NCI-H2029 treated with DMSO at 0.1 percent for 48 hours (cell line): ENCODE measurements at places on chromosomes 13 and 19.

GRCh38 chr19:29875931-29876330, 64.1 kb downstream of the CCNE1 start:
- DNase-seq, result no peak

DNA sequence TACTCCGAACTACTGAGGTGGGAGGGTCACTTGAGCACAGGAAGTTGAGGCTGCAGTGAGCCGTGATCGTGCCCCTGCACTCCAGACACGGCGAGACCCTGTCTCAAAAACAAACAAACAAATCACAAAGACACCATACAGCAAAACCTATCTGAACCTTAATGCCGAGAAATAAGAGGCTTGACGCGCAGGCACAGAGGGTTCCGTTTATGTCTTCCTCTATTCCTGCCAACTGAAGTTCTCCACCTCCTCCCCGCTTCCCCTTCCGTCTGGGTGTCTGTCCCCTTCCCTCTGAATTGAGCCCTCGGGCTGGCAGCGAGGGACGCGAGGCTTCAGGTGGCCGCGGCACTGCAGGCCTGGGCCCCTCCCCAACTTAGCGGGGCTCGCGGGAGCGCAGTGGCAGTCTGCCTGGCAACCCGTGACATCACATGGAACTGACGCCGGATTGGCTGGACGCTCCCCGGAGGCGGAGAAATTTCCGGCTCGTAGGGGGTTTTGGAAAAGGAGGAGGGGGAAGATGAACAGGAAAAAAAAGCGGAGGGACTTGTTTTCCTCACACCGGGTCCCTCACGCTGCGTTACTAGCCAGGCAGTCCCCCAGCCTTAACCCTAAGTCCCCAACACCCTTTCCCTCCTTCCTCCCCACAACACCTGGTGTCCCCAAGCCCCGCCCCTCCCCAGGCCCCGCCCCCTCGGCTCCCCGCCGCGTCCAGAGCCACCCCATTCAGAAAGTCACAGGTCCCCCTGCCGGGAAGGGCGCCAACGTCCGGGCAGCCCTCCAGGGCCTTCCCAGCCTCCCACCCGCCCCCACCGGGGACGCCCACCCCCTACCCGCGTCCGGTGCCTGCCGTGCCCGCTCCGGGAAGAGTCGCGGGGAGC, 1.1 kb upstream of the MYBPC2 start:
- DNase-seq, result peak; percentile 24

GRCh38 chr13:100039740-100040139, 49.2 kb upstream of the PCCA start:
- no peak for DNase-seq

- no peak for DNase-seq
Observed at GRCh38 chr13:68190818-68191217, 960.7 kb upstream of the PCDH9 start.

- no peak for DNase-seq
Observed at GRCh38 chr19:58568453-58569130, 4.5 kb downstream of the MZF1 start.

GRCh38 chr13:98582947-98583346, 6.0 kb upstream of the STK24 start:
- no peak for DNase-seq

- no peak for DNase-seq
Observed at GRCh38 chr19:55289117-55289796, 5.5 kb downstream of the BRSK1 start.

DNA sequence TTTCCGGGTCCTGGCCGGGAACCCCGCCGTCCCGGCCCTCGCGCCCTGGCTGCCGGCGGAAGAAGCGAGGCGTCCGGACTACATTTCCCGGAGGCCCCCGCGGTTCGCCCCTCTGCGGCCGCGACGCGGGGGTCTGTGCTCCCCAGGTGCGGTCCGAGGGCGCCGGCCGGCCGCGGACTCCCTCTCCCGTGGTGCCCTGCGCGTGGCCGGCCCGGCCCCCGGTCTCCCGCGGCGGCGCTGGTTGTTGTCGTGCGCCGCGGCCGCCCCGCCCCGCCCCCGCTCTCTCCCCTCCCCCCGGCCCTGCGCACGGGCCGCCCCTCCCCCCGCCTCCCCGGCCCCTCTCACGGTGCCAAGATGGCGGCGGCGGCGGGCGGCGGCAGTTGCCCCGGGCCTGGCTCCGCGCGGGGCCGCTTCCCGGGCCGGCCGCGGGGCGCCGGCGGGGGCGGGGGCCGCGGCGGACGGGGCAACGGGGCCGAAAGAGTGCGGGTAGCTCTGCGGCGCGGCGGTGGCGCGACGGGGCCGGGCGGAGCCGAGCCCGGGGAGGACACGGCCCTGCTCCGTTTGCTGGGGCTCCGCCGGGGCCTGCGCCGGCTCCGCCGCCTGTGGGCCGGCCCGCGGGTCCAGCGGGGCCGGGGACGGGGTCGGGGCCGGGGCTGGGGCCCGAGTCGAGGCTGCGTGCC, at the start of gene KMT2B:
TSS of gene KMT2B (plus strand) at position 339 of the 680 bp plus-strand sequence. CDS start at position 355, 16 bp downstream.
- no peak for DNase-seq

- no peak for DNase-seq
Observed at GRCh38 chr13:75636436-75637180, 478 bp downstream of the LMO7 start.

- no peak for DNase-seq
Observed at GRCh38 chr13:65936249-65936648, 1293.9 kb downstream of the PCDH9 start.

DNA sequence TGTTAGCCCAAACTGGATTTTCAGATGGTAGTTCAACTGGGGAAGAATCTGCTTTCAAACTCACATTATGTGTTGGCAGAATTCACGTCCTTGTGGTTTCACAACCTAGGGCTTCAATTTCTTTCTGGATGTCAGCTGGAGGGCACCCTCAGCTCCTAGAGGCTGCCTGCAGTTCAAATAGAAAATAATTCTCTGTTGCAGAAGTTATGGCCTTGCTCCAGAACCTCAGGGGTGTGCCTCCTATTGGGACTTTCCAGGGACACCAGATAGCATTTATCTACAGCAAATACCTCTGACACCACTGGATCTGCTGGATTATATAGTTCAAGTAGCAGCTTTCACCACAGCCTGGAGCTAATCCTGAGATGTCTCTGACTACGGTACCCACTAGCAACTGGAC, 11.8 kb upstream of the RB1 start:
- no peak for DNase-seq

DNA sequence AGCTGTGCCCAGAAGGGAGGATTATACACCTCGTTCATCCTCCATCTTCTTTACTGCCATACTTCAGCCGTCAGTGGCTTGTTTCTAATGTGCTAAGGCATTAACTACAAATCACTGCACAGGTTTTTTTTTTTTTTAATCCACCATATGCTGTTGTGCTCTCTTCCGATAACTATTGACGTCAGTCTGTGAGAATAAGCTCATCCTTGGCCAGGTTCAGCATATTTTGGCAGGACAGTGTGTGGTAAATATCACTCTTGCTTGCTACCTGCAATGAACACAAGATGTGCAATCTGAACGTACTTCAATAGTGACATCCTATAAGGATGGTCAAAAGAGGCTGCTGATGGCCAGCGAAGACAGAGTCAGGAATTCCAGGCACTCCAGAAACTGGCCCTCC, 2030.7 kb upstream of the PCDH20 start:
- no peak for DNase-seq

DNA sequence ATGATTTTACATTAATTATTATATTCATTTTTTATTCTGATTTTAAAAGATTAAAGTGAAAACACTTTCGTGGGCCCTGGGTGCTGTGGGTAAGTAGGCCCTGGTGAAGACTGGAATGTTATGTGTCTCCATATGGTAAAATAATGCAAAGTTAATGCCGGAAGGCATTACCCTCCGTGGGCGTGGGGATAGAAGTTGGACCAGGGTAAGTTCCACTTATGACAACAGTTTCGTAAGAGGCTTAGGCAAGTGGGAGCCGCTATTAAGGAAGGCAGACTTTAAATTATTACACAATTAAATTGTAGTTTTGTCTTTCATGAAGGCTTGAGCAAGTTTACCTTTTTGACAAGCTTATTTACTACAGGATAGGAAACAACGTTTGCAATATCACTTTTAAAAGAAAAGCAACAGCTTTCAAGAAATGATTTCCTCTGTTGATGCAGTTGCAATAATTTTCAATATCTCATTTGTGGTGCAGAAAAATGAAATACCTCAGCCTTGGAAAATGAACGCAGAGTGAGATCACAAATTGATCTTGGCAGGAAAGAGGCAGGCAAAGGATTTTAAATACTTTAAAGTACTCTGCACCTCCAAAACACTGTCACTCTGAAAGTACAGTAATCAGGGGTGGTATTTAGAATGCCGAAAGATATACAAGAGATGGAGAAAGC, 310.6 kb downstream of the DCT start:
- DNase-seq, result no peak

DNA sequence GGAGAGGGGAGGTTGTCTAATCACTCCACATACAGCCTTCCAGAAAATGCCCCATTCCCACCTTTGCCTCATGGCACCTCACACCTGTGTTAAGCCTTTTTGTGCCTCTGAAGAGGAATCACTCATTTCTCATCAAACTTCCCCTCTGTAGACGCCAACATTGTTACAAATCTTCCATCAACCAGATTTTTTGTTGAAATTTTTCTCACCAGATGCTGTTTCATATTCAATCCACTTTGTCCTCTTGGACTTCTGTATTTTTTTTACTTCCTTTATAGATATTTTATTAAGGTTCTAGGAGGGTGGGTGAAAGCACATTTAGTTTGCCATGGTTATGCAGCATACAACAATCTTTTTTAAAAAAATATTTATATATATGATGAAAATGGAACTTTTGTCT, 74.0 kb downstream of the RUBCNL start:
- no peak for DNase-seq

- DNase-seq, result no peak
Observed at GRCh38 chr19:4197625-4198466, 15.4 kb downstream of the ANKRD24 start.

DNA sequence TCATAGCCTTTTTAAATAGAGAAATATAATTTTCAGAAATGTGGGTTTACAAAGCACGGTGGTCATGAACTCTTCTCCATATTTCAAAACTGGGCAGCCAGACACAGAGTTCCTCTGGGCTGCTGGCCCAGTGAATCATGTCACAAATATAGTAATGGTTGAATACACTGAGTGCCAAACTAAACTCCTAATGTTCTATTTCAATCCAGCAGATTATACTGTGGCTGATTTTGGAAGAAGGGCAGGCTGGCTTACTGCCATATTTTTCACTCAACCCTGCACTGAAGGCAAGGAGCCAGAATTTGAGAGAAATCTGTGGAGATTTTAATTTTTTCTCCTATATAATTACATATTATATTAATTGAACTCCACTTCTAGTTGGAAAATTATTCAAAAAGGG, 17.0 kb upstream of the PRR20A start:
- no peak for DNase-seq

DNA sequence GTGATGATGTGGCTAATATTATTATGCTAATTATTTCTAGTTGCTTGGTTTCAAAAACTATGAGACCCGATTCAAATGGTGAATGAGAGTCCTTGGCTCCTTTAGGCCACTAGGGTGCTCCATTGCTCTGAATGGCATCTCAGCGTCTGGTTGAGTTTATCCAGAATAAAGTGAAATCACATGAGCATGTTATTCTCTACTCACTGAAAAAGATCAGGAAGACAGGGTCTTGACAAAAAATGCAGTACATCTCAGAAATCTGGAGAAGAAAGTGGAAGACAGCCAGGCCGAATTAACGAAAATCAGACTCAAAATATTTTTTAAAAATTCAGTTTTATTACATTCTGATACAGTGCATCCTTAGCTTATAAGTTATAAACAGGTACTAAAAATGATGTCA, 516.2 kb downstream of the MYO16 start:
- peak; percentile 50 for DNase-seq

- no peak for DNase-seq
Observed at GRCh38 chr13:87676254-87677042, 5.3 kb downstream of the SLITRK5 start.

GRCh38 chr13:51501592-51502152, 48.8 kb upstream of the INTS6 start:
- no peak for DNase-seq

GRCh38 chr19:38457690-38458405, 24.4 kb downstream of the RYR1 start:
- no peak for DNase-seq

DNA sequence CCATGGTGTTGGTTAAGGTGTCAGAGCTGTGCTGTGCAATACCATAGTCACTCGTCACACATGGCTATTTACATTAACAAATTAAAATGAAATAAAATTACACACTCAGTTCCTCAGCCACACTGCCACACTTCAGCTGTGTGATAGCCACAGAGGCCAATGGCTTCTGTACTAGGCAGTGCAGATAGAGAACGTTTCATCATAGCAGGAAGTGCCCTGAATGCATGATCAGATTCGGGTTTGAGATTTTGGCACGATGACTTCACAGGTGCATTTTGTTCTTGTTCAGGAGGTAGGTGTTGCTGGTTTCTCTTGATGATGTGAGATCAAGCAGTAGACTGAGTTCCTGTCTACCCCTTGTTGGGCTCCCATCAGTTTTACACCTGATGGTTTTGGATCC, 6.5 kb downstream of the ARMC6 start:
- no peak for DNase-seq

GRCh38 chr19:45068041-45068440, 8.2 kb downstream of the ZNF296 start:
- DNase-seq, result no peak

DNA sequence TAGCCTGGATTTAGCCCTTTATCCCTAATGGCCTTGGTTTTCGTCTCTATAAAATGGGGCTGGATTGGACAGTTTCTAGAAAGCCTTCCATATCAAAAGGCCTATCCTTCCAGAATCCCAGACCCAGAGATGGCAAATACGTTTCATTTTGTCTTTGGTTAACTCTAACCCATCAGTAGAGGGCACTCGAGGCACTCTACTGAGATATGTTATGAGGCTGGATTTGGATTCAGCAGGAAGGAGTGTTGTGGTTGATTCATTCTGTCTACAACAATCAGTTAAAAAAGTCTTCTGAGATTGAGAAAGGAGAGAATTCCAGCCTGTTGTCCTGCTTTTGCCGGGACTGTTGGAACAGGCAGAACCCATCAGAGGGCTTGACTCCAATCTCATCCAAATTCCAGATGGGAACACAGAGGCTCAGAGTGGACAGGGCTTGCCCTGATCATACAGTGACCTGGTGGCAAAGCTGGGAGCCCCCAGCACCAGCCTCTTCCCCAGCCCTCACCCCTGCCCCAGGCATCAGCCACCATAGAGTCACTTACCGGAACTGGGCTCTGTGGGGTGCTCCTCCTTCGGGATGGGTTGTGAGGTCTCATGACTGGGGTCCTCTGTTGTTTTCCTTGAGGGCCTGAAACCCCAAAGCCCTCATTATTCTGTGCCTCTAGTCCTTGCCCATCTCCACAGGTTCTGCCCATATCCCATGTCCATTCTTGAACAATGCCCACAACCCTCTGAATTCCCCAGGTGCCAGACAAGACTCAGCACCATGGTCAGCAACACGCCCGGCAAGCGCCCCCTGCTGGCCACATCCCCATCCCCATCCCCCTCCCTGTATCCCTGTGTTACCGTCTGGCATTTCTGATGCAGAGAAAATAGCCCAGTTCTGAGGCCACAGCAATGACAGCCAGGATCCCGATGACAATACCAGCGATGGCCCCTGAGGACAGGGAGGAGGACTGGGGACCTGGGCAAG, 12.3 kb upstream of the ZNF180 start:
- peak; percentile 3 for DNase-seq

DNA sequence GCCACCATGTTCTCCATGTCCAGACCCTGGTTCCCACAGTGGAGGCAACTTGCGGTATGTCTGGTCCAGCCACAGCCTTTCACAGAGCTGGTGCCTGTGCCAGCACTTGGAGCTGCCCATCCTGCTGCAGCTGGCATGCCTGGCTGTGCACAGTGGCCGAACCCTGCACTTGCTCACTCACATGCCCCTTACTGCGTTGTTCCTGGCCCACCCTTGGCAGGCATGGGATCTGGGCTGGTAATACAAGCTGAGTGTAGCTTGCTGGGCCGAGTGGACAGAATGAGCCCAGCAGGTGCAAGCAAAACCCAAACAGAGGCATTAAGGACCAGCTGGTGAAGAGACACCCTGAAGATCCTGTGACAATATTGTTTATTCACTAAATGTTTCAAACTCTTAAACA, 583.9 kb upstream of the SLITRK6 start:
- no peak for DNase-seq
